ENCODE measurements at places on chromosomes 4 and X.

- no peak for DNase-seq
These were observed 29.5 kb downstream of the LRIT3 start for GRCh38 chr4:109877400-109877799.

DNA sequence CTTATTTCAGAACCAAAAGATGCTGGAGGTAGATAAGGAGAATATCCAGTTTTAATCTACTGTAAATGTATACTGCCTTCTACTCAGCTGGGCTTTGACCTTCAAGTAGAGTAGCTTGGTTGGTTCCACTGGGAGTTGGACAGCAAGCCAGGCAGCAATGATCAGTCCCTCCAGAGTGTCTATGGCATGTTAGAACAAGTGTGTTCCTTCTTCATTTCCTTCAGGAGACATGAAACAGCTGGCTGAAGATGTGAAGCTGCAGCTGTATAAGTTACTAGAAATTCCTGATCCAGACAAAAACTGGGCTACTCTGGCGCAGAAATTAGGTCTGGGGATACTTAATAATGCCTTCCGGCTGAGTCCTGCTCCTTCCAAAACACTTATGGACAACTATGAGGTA lies 111.1 kb downstream of the NFKB1 start:
- DNase-seq: no peak

GRCh38 chrX:10142041-10142599 lies 14.7 kb upstream of the CLCN4 start:
- DNase-seq: no peak

DNA sequence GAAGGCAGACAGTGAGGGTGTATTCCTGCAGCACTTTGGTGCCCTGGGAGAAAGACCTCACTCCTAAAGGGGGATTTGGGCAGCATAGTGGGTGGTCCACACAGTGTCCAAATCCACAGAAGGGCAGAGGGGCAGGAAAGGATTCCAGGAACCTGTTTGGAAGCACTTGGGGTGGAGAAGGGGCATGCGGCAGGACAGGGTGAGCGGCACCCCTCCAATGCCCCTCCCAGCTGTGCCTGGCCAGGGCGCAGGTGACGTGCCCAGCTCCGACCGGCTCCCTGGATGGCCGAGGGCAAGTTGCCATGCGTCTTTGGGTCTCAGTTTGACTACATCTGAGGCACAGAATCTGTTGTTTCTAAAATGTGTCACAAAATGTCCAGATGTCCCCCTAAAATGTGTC lies 66.5 kb upstream of the HMX1 start:
- DNase-seq: no peak

GRCh38 chr4:177460460-177460859 lies 18.2 kb upstream of the AGA start:
- no peak for DNase-seq

GRCh38 chrX:3465017-3465416 lies 118.6 kb upstream of the MXRA5 start:
- DNase-seq: no peak
